ENCODE measurements at places on chromosomes 5 and 9. TPM values are rescaled to one million over a fixed set of nuclear protein-coding genes. Genes with fewer than 3 reads are reported as not detected.

DOLK gene
- 13.9 TPM for total RNA-seq

- DNase-seq: no peak
- H3K4me1 ChIP-seq: no peaks in the 10 kb centered on the region
- H3K4me3 ChIP-seq: no peak overlapping the region
- H3K27ac ChIP-seq: no peak overlapping the region
- H3K27me3 ChIP-seq: no peaks in the 10 kb centered on the region
- no peaks in the 10 kb centered on the region for H3K36me3 ChIP-seq
Measured at GRCh38 chr9:122334916-122335315, 35.9 kb upstream of the PTGS1 start.

DNA sequence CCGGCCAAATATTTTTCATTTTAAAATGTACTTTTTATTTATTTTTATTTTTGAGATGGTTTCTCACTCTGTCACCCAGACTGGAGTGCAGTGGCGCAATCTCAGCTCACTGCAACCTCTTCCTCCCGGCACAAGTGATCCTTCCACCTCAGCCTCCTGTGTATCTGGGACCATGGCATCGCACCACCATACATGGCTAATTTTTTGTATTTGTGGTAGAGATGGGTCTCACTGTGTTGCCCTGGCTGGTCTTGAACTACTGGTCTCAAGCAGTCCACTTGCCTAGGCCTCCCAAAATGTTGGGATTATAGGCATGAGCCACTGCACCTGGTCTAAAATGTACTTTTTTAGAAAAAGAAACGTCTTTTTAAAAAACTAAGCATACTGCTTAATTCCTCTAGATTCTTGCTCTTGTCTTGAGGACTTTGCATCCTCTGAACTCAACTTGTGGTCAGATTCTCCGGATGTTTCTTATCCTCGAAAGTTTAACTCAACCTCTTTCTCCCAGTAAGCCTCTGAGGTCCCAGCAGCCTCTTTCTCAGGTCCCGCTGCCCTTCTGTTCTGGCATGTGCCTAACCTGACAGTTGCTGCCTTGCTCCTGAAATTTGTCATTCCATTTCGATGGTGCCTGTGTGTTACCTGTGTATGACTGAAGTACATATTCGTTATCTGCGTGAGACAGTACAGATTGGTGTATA is 63.0 kb downstream of the TRIO start:
- H3K27me3 ChIP-seq: no peaks in the 10 kb centered on the region
- DNase-seq: no peak
- no peak overlapping the region for H3K4me3 ChIP-seq

- H3K36me3 ChIP-seq: no peaks in the 10 kb centered on the region
- H3K4me1 ChIP-seq: no peaks in the 10 kb centered on the region
- no peaks in the 10 kb centered on the region for H3K27me3 ChIP-seq
- no peak for DNase-seq
Measured at GRCh38 chr9:132729235-132729890, 59.1 kb downstream of the GTF3C4 start.

DNA sequence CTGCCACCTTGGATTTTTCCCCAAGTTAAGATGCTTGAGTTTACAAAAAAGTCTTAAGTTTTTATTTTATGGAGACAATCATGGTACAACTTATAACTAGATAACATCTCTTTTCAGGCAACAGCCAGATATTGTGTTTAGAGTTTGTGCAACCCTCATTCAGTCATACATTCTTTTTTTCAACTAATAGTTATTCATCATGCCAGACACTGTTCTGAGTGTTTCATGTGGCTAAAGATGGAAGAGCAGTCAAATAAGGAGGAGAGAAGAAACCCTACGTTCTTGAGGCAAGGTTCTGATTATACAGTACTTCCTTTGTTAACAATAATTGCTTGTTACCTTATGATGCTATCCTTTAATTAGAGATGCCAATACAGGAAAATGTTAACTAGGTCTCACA is 42.1 kb upstream of the ZNF462 start:
- no peak overlapping the region for H3K4me3 ChIP-seq
- H3K27me3 ChIP-seq: no peaks in the 10 kb centered on the region
- DNase-seq: no peak
- H3K4me1 ChIP-seq: no peaks in the 10 kb centered on the region
- no peaks in the 10 kb centered on the region for H3K36me3 ChIP-seq

ZCCHC10 gene
- total RNA-seq: 18.4 TPM

ELOVL7 gene
- total RNA-seq: 0.43 TPM

GRCh38 chr5:61582887-61583286 is 250.8 kb downstream of the ZSWIM6 start:
- DNase-seq: no peak
- no peaks in the 10 kb centered on the region for H3K27me3 ChIP-seq
- H3K4me1 ChIP-seq: no peaks in the 10 kb centered on the region
- no peak overlapping the region for H3K4me3 ChIP-seq
- H3K36me3 ChIP-seq: no peaks in the 10 kb centered on the region

Measured in right atrium auricular region (tissue), 2 donors.